ENCODE measurements at places on chromosomes 11 and 22.

- no peak for DNase-seq
Measured at GRCh38 chr22:40300884-40301672, 45.2 kb upstream of the ADSL start.

DNA sequence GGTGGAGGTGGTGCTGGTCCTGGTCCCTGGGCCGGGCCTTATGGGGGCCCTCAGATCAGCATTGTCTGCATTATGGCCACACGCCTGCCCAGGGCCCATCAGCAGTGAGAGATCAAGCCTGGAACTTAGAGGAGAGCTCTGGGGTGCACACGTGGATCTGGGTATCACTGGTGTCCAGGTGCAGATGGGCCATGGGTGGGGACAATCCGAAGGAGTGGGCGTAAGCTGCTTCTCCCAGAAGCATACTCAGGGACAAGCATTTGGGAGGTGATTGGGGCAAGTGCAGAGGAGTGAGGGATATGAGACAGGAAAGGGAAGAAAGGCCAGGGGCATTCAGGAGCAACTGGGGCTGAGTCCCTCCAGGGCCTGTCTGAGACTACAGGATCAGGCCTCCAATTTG lies 84.3 kb downstream of the CSNK2A3 start:
- DNase-seq: no peak

DNA sequence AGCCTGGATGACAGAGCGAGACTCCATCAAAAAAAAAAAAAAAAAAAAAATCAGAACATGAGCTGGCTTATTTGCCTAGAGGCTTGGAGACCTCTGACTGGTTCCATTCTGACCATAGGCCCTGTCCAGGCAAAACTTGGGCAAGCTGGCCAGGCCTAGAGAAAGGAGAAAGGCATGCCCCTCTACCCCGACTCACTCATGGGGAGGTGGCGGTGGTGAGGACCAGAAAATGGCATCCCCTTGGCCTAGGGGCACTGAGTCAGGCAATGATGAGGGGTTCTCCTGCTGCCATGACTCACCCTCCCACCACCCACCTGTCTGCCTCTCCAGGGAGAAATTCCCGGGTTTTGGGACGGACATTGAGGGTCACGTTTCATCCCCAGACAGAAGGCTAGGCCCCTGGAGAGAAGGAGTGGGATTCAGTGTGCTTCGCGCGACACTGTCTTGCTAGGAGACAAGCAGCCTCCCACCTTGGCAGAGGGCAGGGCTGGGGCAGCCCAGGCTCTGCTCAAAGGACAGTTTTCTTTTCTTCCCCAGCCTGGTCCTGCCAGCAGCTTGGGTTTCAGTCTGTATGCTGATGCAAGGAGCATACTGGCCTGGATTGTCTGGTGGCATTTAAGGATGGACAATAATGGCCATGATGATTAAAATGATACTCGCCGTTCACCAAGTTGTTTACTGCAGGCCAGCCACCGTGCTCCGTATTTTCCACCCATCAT lies 17.2 kb downstream of the TOB2 start:
- no peak for DNase-seq

GRCh38 chr22:38477585-38477984 lies 9.7 kb downstream of the KDELR3 start:
- DNase-seq: no peak

GRCh38 chr11:130217133-130218031 lies 57.8 kb downstream of the ST14 start:
- no peak for DNase-seq

DNA sequence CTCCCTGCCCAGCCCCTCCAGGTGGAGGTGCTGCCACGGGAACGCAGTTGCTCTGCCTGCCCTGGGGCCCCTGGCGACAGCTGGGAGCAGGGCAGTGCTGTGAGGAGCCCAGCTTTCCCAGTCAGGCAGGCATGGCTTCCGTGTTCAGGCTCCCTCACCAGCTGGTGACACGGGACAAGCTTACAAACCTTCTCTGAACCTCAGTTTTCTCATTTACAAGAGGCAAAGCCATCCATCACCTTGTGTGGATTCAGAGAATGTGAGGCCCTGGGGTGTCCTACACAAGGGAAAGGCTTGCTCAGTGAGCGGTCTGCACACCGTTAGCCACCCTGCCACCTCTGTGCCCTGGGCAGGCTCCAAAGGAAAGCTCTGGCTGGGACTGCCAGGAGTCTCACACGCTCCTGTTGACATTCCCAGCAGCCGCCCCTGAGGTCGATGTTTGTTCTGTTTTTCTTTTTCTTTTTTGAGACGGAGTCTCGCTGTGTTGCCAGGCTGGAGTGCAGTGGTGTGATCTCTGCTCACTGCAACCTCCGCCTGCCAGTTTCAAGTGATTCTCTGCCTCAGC lies 23.5 kb downstream of the SUN2 start:
- no peak for DNase-seq

DNA sequence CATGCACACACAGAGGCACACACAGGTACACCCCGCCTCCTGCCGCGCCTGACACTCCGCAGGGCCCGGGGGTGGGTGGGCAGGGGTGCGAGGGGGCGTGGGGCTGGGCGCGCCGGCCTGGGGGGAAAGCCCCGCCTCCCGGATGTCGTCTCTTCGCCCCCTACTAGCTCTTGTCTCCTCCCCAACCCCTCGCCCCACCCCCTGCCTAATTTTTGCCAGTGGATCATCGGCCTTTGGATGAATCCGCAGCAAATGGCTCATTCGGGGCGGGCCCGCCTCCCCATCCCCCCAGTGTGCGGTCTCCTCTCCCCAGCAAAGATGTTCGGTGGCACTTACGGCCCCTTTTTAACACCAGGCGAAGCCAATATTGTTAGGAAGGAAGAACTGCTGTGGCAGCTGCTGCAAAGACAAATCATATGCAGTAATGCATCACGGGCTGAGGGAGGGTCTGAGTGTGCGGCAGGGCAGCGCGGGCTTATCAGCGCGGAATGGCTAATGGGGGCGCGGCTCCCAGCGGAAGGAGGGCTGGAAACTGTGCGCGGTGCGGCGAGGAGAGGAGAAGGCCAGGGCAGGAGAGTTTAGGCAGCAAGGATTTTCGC lies 13.4 kb upstream of the NECTIN1 start:
- DNase-seq: peak; percentile 71

DNA sequence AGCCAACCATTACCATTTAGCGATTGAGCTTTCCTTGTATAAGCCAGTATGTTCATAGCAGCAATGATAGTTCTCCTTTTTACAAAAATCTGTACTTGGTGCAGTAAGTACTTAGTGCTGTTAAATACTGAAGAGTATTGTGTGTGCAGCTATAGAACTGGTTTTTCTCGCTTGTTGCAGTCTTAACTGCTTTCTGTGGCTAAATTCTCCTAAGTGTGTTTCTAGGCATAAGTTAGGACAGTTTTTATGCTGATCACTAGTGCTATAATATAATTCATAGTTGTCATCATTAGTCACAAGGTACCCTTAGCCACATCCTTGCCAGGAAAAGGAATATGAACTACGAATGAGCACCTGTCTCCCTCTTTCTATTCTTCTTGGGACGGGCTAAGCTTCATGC lies 107.7 kb downstream of the GRAMD1B start:
- DNase-seq: no peak

DNA sequence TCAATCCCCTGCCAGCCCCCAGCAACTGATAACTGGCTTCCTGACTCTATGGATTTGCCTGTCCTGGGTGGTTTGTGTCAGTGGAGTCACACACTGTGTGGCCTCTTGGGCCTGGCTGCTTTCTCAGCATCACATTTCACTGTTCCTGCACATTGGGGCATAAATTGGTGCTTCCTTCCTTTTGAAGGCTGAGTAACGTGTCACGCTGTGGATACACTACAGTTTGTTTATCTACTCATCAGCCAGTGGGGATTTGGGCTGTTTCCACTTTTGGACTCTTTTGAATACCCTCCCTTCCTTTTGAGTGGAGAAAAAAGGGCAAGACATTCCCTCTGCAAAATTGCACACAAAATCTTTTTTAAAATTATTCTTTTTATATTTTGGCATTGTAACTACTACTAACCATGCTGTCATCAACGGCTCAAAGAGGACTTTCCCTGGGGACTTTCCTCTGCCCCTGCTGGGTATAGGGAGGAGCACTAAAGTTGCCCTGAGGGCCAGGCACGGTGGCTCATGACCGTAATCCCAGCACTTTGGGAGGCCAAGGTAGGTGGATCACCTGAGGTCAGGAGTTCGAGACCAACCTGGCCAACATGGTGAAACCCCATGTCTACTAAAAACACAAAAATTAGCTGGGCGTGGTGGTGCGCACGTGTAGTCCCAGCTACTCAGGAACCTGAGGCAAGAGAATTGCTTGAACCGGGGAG lies 7.8 kb upstream of the CELSR1 start:
- no peak for DNase-seq

DNA sequence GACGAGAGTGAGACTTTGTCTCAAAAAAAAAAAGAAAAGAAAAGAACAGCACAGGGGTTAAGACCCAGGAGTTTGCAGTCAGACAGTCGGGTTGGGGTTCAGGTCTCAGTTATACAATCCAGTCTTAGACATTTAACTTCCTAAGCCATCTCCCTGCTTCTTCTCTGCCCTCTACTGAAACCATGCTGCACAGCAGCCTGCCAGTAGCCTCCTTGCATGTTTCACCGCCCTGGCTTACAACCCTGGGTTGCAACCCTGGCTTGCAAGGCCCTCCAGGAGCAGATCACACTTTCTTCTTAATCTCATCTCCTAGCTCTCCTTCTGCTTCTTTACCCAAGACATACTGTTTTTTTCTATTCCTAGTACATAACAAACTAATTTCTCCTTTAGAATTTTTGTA lies 5.9 kb upstream of the B3GAT3 start:
- DNase-seq: no peak

GRCh38 chr11:104776501-104777170 lies 121.6 kb downstream of the CASP12 start:
- no peak for DNase-seq

DNA sequence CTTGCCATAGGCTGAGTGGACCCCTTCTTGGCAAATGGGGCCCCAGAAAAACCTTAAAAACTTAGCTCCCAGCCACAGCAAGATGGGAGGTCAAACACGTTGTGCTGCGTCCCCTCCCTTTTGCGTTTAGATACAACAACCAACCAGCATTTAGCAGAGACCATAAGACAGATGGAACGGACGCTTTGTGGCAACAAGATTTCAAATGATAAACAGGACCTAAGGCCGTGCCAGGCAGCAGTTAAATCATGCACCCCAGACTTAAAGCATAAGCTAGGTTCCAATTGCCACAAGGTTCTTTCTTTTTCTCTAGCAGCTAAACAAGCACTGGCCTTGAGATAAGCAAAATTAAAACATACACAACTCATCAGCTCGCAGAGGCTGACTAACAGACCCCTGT lies 39.4 kb upstream of the NTM start:
- DNase-seq: no peak

DNA sequence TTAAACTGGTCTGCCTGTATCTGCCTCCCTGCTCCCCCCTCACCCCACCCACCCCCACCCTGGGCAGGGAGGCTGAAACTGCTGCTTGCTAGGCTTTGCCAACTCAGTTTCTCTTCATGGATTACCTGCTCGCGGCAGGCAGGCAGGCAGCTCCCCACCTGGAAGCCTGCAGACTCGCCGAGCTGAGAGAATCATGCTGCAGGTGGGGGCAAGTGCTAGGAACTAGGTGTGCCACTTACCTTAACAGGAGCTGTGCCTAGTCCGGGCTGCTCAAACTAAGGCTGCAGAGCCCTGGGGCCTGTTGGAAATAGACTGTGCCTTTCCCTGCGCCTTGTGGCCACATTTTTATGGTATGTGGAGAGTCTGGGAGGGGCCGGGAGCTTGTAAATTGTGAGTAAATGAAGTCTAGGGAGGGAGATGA lies 30.3 kb downstream of the MARK2 start:
- DNase-seq: no peak

- peak; percentile 79 for DNase-seq
Measured at GRCh38 chr11:122977470-122978298, 4.0 kb downstream of the BSX start.

DNA sequence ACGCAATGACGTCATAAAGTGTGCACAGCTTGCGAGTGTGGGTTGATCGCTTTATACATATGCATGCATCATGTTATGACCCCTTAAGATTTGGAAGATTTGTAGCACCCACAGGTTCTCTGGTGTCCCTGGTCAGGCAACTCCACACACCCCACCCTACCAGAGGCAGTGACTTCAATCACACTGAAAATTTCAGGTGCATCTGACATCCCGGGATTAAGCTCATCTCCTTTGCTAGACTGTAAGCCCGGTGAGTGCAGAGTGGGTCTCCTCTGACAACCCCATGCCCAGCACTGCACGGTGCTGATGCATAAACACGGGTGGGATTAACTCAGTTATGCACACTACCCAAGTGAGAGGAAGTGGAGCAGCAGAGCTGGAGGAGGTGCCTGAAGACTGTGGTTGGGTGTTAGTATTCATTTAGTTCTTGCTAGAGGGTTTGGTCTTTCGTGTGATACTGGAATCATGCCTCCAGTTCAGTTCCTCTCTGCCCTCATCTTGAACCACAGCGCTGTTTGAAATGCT lies 6.5 kb downstream of the ARSA start:
- no peak for DNase-seq

DNA sequence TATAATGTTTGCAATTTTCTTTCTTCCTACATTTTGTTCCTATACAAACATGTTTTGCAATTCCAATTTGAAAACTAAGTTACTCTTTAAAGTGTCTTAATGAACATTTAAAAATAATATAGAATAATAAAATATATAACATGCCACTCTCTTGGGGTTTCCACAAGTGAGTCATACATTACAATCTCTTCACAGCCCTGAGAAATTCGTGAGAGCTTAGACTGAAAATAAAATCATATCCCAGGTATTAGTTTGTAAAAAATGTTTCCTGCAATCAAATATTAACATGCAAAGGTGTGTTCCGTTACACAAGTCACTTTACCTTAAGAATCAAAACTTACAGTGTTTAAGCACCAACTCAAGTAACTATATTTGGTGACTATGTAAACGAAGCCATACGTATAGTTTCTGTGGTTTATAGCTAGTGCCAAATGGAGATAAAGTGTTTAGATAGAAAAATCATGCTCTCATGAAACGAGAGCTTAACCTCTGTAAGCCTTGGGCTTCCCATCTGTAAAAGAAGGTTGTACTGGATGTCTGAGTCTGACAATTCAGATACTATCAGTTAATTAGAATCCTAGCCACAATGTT lies 253.6 kb upstream of the ANO3 start:
- DNase-seq: no peak

- DNase-seq: peak; percentile 67
Measured at GRCh38 chr11:71452199-71453036, 585 bp upstream of the NADSYN1 start.

GRCh38 chr11:119025978-119026766 lies 4.5 kb downstream of the SLC37A4 start:
- DNase-seq: no peak

DNA sequence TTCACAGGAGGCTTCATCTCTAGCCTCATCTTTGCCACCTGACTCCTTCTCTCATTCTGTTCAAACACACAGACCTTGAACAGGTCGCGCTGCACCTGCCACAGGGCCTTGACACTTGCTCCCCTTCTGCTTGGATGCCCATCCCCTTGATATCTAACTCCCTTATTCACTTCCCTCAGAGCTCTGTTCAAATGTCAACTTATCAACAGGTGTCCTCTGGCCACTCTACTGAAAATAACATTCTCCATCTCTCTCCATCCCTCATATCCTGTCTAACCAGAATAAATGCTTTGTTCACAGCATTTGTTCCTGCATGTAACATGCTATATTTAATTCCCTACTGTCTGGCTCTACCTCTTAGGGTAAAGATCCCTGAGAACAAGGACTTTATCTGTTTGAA lies 67.2 kb upstream of the DRD2 start:
- no peak for DNase-seq
